ENCODE measurements at places on chromosomes 16 and 17.
A peak's percentile ranks its signal among the peaks of the same experiment; 100 is the strongest.

GRCh38 chr17:81608082-81608481 is 28.8 kb downstream of the NPLOC4 start:
- no peak for DNase-seq

- no peak for DNase-seq
Observed at GRCh38 chr17:21177401-21177800, 36.6 kb downstream of the TMEM11 start.

GRCh38 chr16:77807-78443 is at the start of gene MPG:
MPG (plus strand) TSS chr16:78225; CDS start chr16:78310, 85 bp downstream.
- peak; percentile 76 for DNase-seq

DNA sequence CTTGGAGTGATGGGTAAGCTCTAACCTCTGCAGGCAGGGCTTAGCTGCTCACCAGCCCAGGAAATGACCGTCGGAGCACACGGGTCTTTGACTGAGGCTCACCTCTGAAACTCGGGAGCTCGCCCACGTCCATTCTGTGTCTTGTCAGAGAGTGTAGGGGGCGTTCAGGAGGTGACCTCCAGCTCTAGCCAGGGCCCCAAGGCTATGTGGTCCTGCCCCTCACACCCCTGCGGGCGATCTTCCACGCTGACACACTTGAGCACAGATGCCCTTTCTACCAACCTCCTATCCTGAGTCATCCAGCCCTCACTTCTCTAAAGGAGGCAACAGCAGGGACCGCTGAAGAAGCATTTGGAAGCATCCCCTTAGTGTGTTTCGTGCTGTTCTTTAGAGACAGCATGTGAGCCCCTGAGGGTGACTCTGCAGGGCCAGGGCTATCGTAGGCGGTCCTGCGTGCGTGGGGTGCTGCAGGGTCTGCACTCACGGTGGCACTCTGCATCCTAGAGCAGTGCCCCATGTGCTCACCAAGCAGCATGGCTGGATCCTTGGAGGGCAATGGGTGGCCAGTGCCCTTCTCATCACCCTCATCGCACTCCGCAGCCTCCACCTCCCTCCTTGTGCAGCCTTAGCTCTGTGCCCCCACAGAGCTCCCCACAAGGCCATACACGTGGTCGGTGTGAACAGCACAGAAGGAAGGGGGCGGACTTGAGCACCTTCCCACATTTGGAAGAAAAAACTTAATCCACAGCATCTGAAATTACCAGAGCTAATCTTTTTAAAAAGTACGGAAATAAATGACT is 33.8 kb downstream of the SLC47A1 start:
- no peak for DNase-seq

- DNase-seq: no peak
Observed at GRCh38 chr17:39972271-39972670, 8.3 kb upstream of the PSMD3 start.

GRCh38 chr17:28928061-28928460 is 23.3 kb downstream of the PHF12 start:
- no peak for DNase-seq

Measured in stimulated activated CD4-positive, alpha-beta T cell treated with anti-CD3 and anti-CD28 coated beads, Interleukin-15, amount 100 ng/mL, for 1 hour (primary cell).